ENCODE measurements at places on chromosomes 5 and 9.

GRCh38 chr5:178768371-178769260 lies 38.2 kb upstream of the ZNF354A start:
- no peak for DNase-seq

GRCh38 chr5:932628-933250 lies 40.1 kb downstream of the TRIP13 start:
- DNase-seq, result no peak

- no peak for DNase-seq
Observed at GRCh38 chr9:36134761-36135505, 1.6 kb upstream of the GLIPR2 start.

DNA sequence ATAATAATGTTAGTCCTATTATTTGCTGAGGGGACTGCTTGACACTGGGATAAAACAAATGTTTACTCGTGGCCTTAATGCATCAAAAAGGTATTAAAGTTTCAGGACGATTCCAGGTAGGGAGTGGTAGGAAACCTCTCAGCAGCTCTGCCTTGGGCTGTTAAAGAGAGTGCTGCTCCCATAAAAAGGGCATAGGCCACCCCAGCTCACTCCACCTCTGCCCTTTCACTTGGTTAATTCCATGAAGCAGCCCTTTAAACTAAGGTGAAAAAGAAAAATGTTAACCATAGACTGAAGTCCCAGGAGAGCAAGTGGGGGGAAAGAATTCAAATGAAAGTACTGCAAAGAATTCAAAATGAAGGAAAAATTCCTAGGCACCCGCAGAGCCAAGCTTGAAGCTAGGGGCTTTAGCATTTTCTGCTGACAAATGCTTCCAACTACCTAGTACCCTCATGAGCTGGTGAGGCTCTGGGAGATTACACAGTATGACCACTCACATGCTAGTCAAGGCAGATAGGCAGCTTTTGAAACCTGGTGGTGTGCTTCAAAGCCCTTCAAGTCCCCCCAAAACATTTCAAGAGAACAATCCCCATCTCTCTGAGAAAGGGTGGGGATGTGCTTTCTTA lies 8.5 kb downstream of the KLF9 start:
- DNase-seq, result no peak

DNA sequence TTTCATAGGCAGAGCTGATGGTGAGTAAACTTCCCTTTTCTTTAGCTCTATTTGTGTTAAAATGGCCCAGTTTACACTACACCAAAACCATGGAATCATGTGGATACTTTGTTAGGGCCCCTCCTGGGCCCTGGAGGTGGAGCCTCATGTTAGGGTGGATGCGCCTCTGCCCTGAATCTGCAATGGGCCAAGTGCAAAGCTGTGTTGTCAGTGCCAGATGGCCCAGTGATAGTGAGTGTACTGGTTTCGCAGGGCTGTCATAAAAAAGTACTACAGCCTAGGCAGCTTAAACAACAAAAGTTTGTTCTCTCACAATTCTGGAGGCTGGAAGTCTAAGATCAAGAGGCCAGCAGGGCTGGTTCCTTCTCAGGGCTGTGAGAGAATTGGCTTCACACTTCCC lies 64.8 kb downstream of the HSPA4 start:
- DNase-seq, result peak; percentile 22

DNA sequence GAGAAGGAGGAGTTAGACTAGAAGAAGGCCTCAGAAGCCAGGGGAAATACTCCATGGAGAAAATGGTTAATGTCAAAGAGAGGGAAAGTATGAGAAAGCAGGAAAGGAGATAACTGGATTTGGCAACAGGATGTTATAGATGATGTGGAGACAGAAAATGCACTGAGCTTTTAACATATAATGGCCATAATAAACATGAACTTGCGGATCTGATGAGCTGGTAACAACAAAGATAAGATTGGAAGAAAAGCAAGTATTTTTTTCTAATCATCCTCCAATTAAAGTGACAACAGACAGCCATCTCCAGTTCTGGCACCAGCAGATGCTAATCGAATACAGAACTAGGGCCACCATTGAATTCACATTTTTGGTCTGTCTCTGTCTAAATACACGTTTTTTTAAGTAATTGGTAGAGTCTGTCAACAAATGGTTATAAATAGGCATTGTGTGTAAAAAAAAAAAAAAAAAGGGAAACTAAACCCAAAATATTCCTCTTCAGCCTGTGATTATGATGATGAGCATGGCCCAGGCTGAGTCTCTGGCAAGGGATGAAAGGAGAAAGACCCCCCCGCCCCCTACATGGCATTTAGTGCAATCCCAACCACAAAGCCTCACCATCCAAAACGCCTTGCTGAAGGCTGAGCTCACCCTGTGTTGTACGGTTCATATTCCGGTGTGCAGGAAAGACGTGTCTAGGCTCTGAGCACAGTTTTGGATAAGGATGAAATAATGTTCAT lies 149.5 kb upstream of the LHFPL2 start:
- no peak for DNase-seq

GRCh38 chr5:5719292-5719691 lies 296.8 kb downstream of the ICE1 start:
- no peak for DNase-seq

DNA sequence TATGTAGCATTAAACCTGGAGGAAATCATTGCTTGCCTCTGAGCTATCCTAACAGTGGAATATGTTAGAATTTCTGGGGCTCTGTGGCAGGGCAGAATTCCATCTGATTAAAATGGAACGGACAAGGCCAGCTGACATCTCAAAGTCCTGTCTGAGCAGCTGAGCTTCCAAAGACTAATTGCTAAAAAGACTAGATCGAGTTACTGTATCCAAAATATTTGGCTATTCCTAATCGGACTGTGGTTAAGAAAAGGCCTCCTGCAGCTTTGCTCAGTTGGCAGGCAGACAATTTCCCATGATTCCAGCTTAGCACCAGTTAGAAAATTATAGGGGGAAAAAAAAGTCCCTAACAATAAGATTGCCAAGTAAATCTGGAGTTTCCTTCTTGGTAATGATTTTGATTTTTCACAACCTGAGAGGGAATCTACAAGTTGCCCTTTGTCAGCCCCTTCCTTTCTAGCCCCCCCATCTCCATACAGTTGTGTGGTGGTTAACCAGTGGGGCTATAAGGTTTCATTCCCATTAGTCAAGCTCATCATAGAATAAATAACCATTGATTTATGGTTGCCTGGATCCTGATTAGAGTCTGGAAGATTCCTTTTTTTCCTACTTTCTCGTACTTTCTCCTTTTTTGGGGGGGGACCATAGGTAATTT lies 26.4 kb downstream of the PTGR1 start:
- no peak for DNase-seq

DNA sequence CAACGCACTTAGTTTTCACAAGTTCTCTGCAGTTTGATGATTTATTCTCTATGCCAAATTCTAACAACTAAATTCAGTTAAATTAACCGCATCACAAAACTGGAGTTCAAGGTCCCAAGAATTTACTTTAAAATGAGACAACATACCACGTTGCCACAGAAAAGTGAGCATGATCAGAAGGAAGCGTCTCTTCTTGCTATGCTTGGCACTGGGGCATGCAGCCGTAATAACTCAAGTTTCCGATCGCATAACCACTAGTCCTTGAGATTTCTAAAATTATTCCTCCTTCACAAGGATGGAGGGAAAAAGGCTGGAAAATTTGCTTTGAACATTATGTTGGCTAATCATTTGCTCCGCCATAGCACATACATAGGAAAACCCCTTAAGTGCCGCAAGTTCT lies 13.9 kb downstream of the NFIB start:
- DNase-seq, result no peak

- no peak for DNase-seq
Observed at GRCh38 chr5:143682246-143682905, 129.6 kb upstream of the HMHB1 start.

DNA sequence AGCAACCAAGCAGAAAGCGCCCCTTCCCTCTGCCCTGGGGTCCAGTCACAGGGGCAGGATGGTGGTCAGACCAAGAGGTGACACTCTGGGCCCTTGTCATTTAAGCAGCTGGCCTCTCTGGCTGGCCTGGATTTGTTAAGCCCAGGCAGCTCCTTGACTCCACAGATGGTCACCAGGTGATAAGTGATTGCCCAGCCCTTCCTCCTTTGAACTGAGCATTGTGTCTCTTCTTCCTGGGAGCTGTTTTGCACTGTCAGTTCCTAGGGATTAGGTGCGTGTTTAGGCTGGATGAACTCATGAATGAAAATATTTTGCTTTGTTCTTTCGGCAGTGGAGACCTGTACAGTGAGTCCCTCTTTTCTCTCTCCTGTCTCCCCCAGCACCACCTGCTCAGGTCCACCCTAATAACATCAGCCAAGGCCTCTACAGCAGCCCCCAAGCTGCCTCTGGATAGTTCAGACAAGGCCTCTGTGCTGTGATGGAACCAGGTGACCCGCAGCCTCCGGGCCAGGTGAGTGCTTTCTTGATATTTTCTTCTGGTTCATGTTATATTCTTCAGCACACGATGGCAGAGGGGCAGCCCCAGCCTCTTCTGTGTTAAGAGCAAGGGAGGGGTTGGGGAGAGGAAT lies 139.7 kb upstream of the PITX1 start:
- peak; percentile 81 for DNase-seq

All from erythroblast (primary cell).